CD4-positive, alpha-beta memory T cell (primary cell): ENCODE measurements at places on chromosomes 4 and X.

- no peak for DNase-seq
Measured at GRCh38 chr4:971666-972500, 1.5 kb downstream of the DGKQ start.

DNA sequence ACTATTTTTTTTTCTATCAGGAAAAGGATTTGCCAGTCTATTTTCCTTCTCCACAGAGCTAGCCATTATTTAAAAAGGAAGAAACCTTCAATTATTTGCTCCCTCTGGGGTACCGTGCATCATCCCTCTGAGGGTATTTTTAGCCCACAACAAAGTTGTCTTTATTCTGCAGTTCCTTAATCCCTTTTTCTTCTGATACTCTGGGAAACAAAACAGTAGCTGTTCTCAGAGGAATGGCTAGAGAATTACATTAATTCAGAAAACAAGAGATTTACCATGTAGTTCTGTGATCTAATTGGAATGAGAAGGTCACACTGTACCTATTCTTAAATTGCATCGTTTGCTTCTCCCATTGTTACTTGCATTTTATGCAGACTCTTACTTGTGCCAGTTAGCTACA is 1056.7 kb downstream of the STIM2 start:
- DNase-seq: no peak

GRCh38 chr4:3261411-3262207 is 12.7 kb downstream of the MSANTD1 start:
- no peak for DNase-seq

DNA sequence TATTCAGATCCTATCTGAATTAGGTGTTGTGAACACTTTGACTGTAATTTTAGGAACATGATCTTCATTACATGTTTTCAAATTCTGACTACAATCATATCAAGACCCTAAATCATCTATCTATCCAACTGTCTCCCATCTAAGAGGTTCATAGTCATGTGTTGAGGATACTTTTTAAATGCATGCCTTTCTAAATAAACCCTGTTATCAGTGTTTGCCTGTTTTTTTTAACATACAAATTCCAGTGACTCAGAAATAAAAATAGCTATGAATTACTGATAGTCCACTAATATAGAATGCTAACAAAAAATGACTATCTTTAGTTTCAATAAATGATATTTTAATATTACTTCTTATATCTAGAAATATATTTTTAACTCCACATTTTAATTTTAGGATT is 8.0 kb downstream of the RAB28 start:
- DNase-seq: no peak

DNA sequence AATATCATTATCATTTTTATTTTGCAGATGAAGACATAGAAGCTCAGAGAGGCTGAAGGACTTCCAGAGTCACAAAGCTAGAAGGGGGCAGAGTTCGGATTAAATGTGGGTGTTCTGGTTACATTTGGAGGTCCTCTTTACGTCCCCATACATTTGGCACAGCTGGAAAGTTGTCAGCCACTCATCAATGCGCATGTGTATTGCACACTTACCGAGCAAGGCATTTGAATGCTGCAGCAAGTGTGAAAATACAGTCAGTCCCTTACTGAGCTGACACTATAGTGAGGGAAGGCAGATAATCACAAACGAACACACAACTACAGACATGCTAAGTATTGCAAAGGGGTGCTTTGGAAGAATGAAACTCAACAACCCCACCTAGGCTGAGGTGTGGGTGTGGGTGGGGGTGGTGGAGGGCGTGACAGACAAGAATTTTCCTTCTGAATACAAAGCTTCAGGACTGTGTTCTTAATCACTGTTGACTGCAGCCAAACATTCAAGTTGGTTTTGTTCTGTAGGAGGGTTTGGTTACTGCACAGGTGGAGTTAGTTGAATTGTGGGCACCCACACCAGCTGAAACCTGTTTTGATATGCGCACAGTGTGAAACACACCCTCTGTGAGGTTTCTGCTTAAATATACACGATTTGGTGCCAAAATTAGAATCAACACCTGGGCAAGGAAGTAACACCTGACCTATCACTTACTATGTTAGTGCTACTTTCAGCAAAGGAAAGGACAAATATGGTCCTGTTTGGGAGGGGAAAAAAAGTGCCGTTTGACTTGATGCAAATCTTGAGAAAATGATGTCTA is 72.4 kb downstream of the COQ2 start:
- DNase-seq: peak; percentile 93

- DNase-seq: no peak
Measured at GRCh38 chrX:102976793-102977495, 39.9 kb downstream of the RAB40AL start.

- DNase-seq: no peak
Measured at GRCh38 chr4:85707611-85708010, 232.7 kb downstream of the ARHGAP24 start.

DNA sequence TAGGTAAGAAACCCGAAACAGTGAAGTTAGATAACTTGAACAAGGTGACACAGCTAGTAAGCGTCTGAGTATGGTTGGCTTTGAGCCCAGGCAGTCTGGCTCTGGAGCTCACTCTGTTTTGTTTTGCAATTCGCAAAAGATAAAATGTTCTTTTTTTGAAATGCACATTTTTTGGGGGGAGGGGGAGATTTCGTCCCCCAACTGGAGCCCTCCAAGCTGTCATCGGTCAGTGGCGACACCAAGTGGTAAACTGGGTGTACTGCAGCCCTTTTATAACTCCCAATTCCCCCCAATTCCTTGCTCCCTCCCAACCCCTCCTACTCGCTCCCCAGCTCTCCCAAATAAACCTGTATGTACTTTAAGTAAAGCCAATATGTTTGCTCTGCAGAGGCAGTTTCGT is 2.8 kb upstream of the CLCN5 start:
- DNase-seq: peak; percentile 15

- DNase-seq: no peak
Measured at GRCh38 chr4:65021737-65022136, 612.5 kb upstream of the TECRL start.

DNA sequence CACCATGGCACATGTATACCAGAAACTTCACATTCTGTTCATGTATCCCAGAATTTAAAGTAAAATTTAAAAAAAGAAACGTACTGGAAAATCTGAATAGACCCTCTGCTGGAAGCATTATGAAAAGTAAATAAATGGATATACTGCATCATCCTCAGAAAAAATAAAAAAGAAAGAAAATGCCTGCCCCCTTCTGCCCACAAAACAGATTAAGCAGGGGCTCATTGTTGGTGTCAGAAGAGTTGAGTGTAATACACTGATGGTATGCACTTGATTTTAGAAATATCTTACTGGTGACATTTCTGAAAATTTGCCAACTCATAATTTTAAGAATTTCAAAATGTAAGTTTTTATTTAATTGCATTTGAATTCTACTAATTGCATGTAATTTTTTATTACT is 77.8 kb downstream of the LRP2BP start:
- DNase-seq: no peak

DNA sequence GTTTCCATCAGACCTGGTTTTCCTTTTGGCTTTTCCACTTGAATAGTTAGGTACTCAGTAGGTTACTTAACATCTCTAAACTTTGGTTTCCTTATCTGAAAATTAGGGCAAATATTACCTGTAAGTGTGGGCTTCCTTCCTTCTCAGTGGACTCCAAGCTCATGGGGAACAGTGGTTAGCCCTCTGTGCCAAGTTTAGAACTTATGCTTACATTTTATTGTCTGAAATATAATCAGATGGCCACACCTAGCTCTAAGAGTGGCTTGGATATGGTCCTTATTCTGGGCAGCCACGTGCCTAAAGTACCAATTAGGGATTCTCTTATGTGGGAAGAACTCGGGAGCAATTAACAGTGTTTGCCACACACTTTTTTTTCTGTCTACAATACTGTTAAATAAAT is 133.9 kb downstream of the UCHL1 start:
- no peak for DNase-seq

DNA sequence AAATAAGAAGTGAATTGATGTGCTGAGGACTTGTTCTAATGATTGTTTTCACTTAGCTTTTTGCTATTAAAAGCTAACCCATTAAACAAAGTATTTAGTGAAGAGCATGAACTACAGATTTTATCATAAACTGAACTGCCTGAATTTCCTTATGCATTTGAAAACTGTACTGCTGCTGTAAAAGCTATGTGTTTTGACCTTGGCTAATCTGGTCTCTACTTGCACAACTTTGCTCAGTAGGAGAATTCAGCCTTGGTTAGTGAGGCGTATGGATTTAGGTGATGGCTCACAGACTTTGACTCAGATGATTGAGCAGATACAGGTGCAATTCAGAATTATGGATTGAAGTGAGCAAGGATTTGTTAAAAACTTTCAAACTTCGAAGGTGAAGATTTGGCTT is 38.7 kb upstream of the FAT1 start:
- no peak for DNase-seq

GRCh38 chrX:153628129-153628528 is 18.9 kb upstream of the DUSP9 start:
- DNase-seq: no peak

GRCh38 chrX:57771689-57772088 is 91.6 kb upstream of the NLRP2B start:
- DNase-seq: no peak

DNA sequence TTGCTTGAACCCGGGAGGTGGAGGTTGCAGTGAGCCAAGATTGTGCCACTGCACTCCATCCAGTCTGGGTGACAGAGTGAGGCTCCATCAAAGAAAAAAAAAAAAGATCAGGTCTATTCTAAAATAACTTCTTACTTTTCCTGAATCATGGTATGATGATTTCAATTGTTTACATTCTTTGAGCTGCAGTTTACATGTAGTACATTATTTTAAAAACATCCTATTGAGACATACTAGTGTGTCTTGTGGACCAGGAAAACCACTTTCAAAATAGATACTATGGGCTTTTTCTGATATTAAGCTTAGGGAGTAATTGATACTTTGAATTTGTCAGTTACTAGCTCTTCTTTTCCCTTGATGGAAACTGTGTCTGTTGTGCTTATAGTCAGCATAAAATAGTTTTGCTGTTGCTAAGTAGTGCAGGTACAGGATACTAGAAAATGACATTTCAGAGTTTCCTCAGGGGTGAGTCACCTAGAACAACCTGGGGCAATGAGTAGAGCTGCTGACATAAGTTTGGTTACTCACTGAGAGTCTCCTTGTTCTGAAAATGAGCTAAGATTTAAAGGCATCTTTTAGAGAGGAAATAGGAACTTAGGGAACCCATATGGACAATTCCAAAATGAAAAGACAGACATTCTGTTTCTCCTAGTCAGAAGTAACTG is 53.2 kb upstream of the C4orf54 start:
- DNase-seq: no peak

GRCh38 chrX:2514131-2514530 is 13.4 kb upstream of the DHRSX start:
- DNase-seq: no peak

DNA sequence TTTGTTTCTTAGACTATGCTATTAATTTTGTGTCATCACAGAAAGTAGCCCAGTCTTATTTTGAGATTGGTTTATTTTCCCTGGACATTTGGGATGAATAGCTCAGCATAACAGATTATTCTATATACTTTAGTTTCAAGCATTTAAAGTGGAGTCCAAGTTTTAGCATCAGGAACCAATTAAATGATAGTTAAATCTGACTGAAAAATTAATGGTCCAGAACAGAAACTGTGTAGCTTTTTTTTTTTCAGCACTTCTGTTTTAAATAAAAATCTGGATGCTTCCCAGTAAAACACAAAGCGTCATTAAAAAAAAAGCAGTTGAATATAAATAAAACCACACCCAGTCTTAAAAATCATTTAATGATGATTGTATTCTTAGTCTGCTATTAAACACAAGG is 59.4 kb upstream of the PITX2 start:
- no peak for DNase-seq

DNA sequence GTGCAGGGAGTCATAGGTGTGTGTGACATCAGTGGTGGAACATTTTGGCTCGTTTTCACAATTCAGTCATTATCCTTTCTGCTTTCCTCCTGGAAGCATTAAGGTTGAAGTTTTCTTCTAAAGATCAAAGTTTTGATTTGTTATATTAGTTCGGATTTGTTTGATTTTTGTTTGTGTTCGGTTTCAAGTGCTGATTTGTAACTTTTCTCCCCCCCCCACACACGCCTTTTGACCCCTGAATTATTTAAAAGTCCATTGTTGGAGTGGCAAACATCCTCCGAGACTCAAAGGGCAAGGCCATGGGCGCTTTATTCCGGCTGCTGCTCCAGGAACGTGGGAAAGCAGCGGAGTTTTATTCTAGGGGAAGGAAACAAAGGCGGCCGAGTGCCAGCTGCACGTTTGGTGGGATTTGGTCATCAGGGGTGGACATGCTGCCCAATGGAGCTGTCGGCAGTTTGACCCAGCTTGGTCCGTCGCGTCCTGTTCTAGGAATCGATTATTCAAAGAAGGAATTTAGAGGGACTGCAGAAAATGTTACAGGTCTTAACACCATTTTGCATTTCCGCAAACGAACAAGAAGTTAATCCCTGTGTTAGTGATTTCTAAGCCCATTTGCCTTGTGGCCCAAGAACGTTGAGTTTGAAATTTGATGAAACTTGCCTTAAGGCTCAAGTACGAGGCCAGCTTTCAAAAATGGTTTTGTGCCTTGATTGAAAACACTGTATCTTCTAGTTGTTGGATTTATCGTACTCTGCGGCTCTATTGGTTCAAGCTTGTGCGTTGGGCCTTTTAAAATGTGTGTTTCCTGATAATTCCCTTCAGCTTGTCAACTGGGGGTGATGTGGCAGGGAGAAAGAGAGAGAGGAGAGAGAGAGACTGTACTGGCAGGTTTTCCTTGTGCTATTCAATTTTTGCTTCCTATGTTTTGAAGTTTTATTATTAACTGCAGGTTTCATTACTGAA is 565 bp upstream of the ZNF41 start:
- no peak for DNase-seq

GRCh38 chr4:153269218-153269990 is 65.2 kb downstream of the TRIM2 start:
- no peak for DNase-seq

GRCh38 chrX:154039577-154039976 is 19.9 kb upstream of the IRAK1 start:
- no peak for DNase-seq

GRCh38 chr4:127624173-127624572 is 8.6 kb upstream of the INTU start:
- DNase-seq: no peak

- DNase-seq: no peak
Measured at GRCh38 chrX:46712764-46713163, 46.2 kb downstream of the SLC9A7 start.

GRCh38 chr4:8248091-8248490 is 21.5 kb upstream of the HTRA3 start:
- DNase-seq: no peak

GRCh38 chr4:53424280-53424679 is 46.8 kb downstream of the FIP1L1 start:
- no peak for DNase-seq

DNA sequence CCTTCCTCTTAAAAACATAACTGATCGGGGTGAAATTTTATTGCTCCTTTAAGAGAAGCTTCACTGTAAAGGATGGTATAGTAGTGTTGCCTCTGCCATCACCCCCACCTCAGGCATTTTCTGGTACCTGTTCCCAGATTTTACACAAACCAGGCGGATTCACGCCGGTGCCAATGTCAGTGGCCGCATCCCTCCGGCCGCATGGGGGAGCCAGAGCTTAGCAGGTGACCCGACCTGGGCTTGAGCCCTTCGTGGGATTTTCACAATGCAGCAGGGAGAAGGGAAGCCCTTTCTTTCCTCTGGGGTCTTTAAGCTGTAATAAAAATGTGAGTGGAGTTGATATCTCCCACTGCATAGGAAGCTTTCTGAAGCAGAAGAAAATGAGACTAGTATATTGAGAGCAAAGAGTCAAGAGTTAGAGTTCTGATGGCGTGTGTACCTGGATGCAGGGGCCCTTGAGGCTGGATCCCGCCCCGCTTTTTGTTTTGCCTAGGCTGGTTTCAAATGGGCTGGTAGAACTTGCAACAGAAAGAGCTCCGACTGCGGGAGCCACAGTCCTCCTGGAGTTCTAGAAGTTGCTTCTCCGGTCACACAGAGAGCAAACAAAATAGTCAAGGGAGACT is 59.4 kb downstream of the POLR2B start:
- DNase-seq: no peak
